ENCODE measurements at places on chromosomes 11 and 22. TPM values are rescaled to one million over a fixed set of nuclear protein-coding genes. Genes with fewer than 3 reads are reported as not detected.

PTPRJ gene
- total RNA-seq, result 6.7 TPM

KCNQ1 gene
- total RNA-seq, result 39.7 TPM

LSP1 gene
- 31.2 TPM for total RNA-seq

GRCh38 chr11:31408201-31408600, 38.5 kb downstream of the DNAJC24 start:
- no peak for DNase-seq

GRCh38 chr22:43163241-43163795, 12.0 kb downstream of the TSPO start:
- DNase-seq, result no peak

- no peak for DNase-seq
Measured at GRCh38 chr22:37792494-37792893, 15.2 kb upstream of the GCAT start.

- DNase-seq, result no peak
Measured at GRCh38 chr11:97611345-97611744, 1221.5 kb downstream of the JRKL start.

GRCh38 chr11:80815752-80816453, 1375.1 kb upstream of the TENM4 start:
- DNase-seq, result no peak
